ENCODE measurements at places on chromosomes 5 and 9.
A peak's percentile ranks its signal among the peaks of the same experiment; 100 is the strongest.

GRCh38 chr5:141765896-141766551 lies 84.0 kb upstream of the ARAP3 start:
- no peak for DNase-seq

- DNase-seq: no peak
These were observed 137.2 kb downstream of the C9orf50 start for GRCh38 chr9:129483415-129484351.

DNA sequence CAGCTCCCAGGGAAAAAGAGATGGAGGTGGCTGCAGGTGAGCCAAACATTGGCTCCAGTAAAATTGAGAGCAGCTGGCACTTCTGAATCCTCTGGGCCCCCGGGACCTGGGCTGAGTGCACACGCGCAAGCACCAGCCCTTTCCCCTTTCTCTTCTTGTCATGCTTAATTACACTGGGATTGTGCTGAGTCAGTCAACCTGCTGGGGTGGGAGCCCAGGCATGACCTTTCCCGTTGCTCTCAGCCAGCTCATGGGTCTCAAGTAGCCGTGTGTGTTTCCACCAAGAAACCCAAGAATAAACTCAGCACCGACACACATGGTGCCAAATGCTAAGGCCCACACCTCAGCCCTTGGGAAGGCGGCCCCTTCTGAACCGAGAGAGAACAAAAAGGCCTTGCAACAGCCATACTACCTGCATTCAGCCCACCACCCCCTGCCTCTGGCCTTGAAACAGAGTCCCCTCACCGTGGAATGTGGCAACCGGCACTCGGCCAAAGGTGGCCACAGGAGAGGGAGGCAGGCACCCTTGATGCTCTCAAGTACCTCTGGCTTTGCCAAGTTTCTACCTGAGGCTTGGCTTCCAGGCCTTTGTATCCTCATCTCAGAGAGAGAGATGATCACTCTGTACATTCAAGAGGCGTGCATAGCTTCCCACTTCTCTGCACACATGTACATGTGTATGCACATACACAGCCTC lies 28.1 kb downstream of the SLIT3 start:
- no peak for DNase-seq

DNA sequence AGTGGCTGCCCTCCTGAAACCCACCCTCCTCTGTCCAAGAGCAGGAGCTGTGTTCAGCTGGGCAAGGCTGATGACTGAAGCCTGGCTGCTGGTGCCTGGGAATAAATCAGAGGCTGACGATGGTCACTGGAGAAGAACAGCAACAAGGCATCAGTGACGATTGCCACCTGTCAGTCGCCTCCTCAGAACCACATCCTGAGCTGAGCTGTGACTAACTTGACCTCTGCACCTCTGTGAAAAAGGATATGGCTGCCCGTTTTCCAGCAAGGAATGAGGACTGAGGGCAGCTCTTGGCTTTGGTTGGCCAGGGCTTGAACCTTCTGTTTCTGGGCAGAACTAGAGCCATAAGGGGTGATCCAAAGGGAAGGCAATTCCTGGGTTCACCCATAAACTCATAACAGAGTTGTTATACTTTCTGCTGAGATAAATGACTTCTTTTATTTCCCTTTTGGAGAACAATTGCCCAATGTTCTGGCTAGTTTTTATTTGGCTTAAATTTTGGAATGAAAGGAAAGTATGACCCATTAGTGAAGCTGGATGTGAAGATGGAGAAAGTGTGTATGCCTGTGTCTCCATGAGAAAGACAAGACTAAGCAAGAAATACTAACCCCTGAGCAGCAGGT lies 40.1 kb downstream of the TRIP13 start:
- no peak for DNase-seq

GRCh38 chr5:131212471-131213021 lies 41.8 kb downstream of the LYRM7 start:
- DNase-seq: no peak

GRCh38 chr5:65483546-65484346 lies 2.0 kb upstream of the ADAMTS6 start:
- DNase-seq: no peak

DNA sequence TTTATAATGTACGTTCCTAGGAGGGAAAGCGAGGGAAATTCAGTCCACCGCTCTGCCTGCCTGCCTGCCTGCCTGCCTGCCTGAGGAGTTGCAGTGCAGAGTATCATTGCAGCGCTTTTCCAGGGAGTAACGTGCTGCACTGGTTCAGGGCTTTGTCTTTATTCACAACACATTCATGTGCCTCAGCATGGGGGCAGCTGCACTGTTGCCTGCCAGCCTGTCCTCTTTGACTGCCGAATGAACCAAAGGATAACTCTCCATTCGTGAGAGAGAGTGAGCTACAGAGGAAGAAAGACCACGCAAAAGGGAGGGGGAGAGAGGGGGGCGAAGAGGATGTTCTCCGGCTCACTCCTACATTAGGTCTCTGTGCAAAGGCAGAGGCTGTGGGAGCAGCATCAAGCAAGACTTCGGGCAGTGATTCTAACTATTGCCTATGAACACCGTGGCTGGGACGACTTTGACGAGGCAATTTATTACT lies 791.2 kb downstream of the MAT2B start:
- no peak for DNase-seq

- DNase-seq: no peak
These were observed 122.5 kb upstream of the CPEB4 start for GRCh38 chr5:173765661-173766060.

GRCh38 chr9:135937521-135938489 lies 23.4 kb downstream of the UBAC1 start:
- DNase-seq: no peak

GRCh38 chr9:134897584-134898170 lies 17.1 kb downstream of the FCN2 start:
- no peak for DNase-seq

GRCh38 chr9:1210954-1211353 lies 160.8 kb downstream of the DMRT2 start:
- DNase-seq: no peak

GRCh38 chr9:129626079-129626624 lies at the start of gene NTMT1:
Gene NTMT1, plus strand, starts transcription at chr9:129626163. Its CDS starts 6,541 bp downstream, at chr9:129632704.
- peak; percentile 82 for DNase-seq

DNA sequence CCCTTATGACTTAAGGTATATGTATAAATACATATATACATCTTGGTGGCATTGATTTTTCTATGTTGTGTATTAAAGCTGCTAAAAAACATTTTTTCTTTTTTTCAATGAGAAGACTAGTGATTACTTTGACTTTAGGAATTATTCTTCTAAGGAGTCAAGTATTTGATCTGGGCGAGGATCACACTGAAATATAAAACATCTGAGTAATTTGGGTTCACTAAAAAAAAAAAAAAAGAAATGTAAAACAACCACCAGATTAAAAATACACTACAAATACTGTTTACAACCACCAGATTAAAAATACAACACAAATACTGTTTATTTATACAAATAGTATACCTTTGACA lies 9.0 kb downstream of the UBAP1 start:
- no peak for DNase-seq
